Hematopoietic multipotent progenitor cell treated with erythropoietin and hydrocortisone succinate and interleukin-3 and kit ligand, for 15 days (in vitro differentiated cells): ENCODE measurements at places on chromosomes 5 and 9.
A peak's percentile ranks its signal among the peaks of the same experiment; 100 is the strongest.

DNA sequence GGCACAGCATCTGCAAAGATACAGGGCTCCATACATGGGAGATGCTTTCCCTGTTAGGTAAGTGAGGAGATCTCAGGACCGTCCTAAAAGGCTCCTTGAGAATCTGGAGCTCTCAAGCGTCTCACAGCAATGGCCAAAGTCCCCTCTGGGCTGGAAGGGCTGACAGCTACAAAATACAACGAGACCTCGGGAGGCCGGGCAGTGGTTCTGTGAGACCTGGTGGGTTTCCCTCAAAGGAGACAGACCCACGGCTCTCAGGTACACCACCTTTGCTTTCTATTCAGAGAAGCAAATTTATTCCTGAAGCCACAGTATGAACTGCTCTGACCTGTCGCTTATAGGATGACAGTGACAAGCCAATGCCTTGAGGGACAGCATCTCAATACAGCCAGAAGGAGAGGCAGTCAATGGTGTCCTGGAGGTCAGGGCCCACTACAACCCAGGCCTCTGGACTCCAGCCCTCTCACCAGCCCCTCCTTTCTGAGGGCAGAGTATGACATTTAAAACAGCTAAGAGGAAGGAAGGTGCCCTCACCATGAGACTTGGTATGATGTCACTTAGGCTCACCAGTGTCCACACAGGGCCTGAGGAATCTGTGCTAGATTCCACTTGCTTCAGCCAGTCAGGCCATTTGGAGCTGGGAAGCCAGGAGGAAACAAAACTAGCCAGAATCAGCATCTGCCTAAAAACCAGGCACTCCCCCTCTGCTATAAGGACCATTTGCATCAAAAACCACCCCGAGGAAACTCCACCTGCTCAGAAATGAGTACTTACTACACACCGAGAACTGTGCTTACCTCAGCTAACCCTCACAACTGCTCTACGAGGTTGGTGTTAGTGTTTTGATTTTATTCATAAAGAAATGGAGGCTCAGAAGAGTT, 86.5 kb upstream of the FSTL4 start:
- DNase-seq = no peak

- no peak for DNase-seq
These were observed 1949.0 kb upstream of the WWC1 start for GRCh38 chr5:166342402-166342801.

- DNase-seq = no peak
These were observed 151.4 kb upstream of the RETREG1 start for GRCh38 chr5:16768184-16768583.

DNA sequence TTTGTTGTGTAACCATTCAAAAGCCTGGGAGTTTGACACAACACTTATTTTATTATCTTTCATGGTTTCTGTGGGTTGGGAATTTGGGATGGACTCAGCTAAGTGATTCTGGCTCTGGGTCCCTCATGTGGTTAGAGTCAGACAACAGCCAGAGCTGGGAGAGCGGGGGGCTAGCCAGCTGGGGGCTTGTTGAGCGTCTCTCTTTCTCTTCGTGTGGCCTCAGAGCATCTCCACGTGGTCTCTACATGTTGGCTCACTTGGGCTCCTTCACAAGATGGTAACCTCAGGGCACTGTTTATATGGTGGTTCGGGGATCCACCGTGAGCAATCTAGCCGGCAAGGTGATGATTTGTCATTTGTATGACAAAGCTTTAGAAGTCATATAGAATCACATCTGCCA, 73.6 kb downstream of the FSTL4 start:
- no peak for DNase-seq

GRCh38 chr5:154236536-154237375, 46.2 kb downstream of the GALNT10 start:
- peak; percentile 54 for DNase-seq

GRCh38 chr5:123535648-123536047, 23.7 kb downstream of the CSNK1G3 start:
- no peak for DNase-seq

DNA sequence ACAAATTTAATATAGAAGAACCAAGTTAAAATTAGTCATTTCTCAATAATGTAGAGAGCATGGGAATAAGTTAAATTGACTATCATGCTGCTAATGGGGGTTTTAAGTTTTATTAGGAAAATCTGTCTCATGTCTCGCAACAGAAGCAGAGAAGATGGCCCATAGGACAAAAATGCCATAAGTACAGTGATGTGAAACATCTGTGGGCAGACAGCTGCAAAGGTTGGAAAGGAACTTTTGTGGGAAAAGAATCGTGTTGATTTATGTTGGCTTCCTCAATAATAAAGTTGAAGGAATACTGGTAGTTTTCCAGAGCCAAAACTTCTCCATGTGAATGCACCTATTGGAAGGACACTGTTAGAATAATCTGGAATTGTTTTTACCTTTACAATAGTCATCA, 44.8 kb downstream of the VCAN start:
- DNase-seq = no peak

GRCh38 chr9:136241542-136241941, 4.1 kb downstream of the QSOX2 start:
- DNase-seq = peak; percentile 61

DNA sequence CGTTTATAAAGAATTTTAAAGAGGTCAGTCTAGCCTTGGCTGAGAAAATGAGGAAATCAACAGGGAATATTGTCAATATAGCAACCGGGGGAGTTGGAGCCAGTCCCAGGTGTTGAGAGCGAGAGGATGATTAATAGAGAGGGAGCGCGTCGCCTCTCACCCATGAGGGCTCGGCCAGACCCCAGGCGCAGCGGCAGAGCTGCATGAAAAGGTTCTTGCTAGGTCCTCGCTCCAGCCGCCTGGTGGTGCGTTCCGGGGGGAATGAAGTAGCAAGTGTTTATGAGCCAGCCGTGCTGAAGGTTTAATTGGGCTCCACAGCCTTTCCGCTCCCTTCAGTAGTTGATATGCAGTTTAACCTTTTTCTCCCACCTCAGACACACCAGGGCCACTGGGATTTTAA, 167.3 kb upstream of the IRX1 start:
- no peak for DNase-seq

DNA sequence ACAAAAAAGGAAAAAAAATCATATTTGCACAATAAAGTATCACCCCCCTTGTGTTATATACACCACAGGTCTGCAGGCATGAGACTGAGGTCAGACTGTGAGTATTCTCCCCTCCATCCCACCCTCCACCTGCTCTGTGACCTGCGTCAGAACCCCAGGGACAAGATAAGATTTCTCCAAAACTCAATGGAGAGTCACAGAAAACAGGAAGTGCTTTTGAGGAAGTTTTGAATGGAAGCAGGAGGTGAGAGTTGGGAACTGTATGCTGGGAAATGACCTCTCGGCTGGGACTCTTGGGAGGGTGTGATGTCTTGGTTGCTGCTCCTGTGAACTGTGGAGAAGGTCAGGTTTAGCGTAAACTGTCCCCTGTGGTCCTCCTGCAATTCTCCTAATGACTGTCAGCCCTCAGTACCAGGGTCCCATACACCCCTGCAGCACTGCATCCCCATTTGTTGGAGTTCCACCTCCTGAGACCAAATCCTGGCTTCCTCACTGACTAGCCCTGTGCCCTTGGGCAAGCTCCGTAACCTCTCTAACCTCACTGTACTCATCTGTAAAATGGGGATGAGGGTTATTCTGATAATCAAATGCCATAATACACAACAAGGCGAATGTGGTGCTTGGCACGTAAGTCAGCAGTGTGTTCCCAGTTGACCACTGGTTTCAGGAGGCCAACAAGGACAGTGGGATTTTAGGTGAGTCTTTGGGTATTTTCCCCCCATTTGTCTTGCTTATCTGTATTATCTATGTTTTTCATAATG, 6.9 kb upstream of the CTSL start:
- DNase-seq = no peak

- DNase-seq = no peak
These were observed 234.2 kb upstream of the MEF2C start for GRCh38 chr5:89117124-89117644.

DNA sequence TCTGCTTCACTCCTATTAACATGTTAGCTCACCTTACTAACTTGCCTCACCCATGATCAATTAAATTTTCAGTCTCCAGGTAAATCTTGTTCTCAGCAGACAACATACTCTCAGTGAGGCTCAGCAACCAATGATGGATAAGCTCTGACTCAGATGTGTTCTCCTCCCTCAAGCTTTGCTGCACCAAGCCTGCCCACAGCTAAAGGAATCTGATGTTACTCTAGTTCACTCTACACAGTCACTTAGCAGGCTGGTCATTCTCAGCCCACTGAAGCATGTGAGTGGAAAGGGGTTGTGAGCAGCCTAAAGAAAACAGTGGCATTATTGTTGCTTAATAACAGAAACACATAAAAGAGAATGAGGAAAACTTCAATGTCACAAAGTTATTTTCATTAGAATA, 37.3 kb upstream of the CTNND2 start:
- no peak for DNase-seq

GRCh38 chr9:85268131-85268530, 473.6 kb downstream of the AGTPBP1 start:
- no peak for DNase-seq

DNA sequence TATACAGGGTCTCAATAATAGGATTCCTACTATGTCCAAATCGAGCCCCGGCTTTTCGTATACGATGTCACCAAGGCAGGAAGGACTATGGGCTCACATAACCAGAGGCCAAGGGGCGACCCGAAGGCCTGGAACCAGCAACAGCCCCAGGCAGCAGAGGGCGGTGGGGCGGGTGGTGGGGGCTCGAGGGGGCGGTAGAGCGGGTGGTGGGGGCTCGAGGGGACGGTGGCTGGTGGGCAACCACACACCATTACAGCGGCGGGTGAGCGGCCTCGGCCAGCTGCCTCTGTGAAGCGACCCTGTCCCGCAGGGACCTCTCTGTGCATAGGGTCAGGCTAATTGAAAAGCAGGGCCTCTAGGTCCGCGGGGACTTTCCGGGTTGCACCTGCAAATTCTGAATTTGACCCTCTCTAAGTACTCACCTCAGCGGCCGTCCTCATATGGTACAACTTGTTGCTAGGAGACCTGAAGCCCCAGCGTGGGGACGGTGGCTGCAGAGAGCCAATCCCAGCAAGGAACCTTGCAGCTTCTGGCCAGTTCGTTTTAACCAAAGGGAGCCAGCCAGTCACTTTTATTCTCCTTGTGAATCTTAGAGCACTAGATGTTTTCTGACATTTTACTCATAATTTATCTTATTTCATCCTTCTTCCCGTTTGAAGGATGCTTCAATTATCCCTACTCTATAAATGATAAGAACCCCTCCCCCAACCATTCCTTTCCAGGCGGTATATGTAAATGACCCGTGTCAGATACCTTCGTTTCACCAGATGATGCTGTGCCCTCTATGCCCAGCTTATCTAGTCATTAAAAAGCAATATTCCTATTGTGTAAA, at the start of gene NME5:
TSS of gene NME5 (minus strand) at position 480 of the 832 bp plus-strand sequence. CDS start 648 bp downstream, outside the sequence.
- no peak for DNase-seq

- no peak for DNase-seq
These were observed 61.9 kb downstream of the OXCT1 start for GRCh38 chr5:41808294-41808693.

DNA sequence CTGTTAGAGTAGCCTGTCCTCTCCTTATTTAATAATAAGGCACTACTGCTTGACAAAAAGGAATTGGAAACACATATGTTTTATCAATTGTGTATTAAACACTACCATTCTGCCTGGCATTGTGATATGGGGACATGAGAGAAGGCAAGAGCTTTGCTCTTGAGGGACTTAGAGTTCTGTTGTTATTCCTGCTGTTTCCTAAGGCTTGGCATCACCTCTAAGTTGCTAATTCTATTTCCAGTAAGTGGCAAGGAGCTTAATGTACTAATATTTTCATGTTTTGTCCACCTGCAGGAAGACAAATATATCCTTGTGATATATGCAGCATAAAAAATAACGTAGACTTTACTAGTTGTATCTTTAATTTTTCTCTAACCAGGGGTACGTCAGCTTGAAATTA, 12.6 kb downstream of the HMGCR start:
- DNase-seq = no peak

- DNase-seq = no peak
These were observed 96.1 kb downstream of the WDR41 start for GRCh38 chr5:77396017-77396416.

DNA sequence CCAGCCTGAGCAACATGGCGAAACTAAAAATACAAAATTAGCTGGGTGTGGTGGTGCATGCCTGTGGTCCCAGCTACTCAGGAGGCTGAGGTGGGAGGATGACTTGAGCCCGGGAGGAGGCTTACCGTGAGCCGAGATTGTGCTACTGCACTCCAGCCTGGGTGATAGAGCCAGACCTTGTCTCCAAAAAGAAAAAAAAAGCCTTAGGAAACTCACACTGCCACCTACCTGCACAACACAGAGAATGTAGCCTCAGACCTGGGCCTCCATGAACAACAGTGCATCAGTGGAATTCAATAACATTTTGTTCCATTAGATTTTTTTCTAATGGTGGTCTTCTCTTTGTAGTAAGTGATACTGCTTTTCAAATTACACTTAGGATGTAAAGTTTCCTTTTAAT, 63.8 kb upstream of the RARS1 start:
- DNase-seq = no peak

DNA sequence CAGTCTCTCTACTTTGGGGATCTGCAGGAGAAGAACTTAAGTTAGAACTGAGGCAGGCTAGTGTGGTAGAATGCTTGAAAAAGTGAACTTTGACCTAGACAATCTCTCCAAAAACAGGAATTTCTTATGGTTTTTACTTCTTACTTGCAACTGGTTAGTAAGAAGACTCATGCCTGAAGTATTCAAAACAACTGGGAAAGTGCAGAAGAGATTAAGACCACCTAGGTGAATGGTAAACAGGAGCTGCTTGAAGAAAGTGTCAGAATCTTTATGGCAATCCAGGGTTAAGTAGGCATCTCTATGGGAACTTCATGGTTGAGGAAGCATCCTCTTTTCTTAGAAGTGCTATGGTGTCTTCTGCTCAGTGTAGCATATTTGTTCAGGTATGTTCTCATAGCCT, 428.6 kb upstream of the TLE4 start:
- DNase-seq = no peak
